Stomach (tissue), 19 donors: ENCODE measurements at places on chromosomes 1 and 21.

DNA sequence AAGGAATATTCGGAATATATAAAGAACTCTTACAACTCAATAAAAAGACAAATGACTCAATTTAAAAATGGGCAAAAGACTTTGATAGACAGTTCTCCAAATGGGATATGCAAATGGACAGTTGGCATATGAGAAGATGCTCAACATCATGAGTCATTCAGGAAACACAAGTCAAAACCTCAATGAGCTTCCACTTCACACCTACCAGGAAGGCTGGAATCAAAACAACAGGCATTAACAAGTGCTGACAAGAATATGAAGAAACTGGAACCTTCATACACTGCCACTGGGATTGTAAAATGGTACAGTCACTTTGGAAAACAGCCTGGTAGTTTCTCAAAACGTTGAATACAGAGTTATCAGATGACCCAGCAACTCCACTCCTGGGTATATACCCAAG is 17.2 kb downstream of the PGBD5 start:
- no peak for DNase-seq
- H3K36me3 ChIP-seq: no peaks in the 10 kb centered on the region
- H3K27me3 ChIP-seq: no peaks in the 10 kb centered on the region
- H3K4me3 ChIP-seq: no peak overlapping the region
- H3K4me1 ChIP-seq: no peaks in the 10 kb centered on the region
- H3K27ac ChIP-seq: no peak overlapping the region

DNA sequence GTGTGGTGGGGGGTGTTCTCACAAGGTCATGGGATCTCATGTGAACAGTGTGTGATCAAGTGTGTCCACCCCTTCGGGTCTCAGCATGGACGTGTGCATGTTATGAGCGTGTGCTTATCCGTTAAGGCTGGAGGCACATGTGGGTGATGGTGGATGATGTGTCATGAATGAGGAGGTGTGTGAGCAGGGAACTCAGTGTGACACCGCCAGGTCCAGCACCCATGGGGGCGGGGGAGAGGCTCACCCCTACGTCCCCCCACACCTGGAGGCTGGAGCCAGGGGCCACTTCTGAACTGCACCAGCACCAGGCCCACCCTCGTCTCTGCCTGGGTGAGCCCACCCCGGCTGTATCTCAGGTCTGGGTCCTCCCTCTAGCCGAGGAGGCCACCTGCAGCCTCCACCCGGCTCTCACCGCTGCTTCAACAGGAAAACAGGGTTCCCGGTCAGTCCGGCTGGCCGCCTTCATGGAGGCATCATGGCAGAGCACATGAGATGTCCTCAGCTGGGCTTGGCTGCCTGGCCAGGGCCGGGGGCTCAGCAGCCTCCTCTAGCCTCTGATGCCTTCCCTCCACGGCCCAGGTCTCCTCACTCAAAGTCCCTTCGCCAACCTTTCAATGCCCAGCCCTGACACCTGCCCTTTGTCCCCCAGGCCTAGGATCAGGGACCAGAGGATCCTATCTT is 34.2 kb upstream of the C1QA start:
- no peaks in the 10 kb centered on the region for H3K4me1 ChIP-seq
- DNase-seq: no peak
- peaks cover 44% of the 10 kb centered on the region for H3K27me3 ChIP-seq
- no peaks in the 10 kb centered on the region for H3K36me3 ChIP-seq
- no peak overlapping the region for H3K27ac ChIP-seq

DNA sequence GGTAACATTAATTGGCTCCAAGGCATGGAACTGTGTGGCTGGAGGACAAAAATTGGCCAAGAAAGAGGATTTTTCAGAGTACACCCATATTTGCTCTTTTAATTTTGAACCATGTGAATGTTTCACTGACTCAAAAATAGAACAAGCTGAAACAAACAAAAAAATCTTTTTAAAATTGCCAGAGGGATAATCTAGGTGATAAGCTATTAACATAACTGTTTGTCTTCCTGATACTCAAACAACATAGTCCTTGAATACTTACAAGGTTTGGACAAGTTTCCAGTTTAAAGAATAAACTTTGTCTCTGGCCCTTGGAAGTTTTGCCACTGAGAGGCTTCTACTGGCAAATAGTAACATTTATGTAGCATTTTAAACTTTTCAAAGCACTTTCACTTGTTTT is 30.0 kb upstream of the PIGC start:
- H3K27ac ChIP-seq: no peak overlapping the region
- no peaks in the 10 kb centered on the region for H3K27me3 ChIP-seq
- H3K36me3 ChIP-seq: no peaks in the 10 kb centered on the region
- no peak overlapping the region for H3K4me3 ChIP-seq
- DNase-seq: no peak

- no peak overlapping the region for H3K27ac ChIP-seq
- no peak for DNase-seq
- no peaks in the 10 kb centered on the region for H3K36me3 ChIP-seq
- H3K27me3 ChIP-seq: no peaks in the 10 kb centered on the region
- H3K4me3 ChIP-seq: no peak overlapping the region
Observed at GRCh38 chr1:218965821-218966220, 207.9 kb upstream of the LYPLAL1 start.

- DNase-seq: peak; percentile 87
- peaks cover 84% of the 10 kb centered on the region for H3K4me1 ChIP-seq
- peaks cover 16% of the 10 kb centered on the region for H3K36me3 ChIP-seq
Observed at GRCh38 chr1:111202366-111202706, 1.9 kb upstream of the DENND2D start.
